ENCODE measurements at places on chromosomes 16 and 17. TPM values are rescaled to one million over a fixed set of nuclear protein-coding genes. Genes with fewer than 3 reads are reported as not detected.
A peak's percentile ranks its signal among the peaks of the same experiment; 100 is the strongest.

Gene AP1G1
- total RNA-seq = 125 TPM

Gene G6PC1
- not detected for total RNA-seq

Gene SGCA
- 119 TPM for total RNA-seq

Gene PPP1R1B
- total RNA-seq = 0.76 TPM

DNA sequence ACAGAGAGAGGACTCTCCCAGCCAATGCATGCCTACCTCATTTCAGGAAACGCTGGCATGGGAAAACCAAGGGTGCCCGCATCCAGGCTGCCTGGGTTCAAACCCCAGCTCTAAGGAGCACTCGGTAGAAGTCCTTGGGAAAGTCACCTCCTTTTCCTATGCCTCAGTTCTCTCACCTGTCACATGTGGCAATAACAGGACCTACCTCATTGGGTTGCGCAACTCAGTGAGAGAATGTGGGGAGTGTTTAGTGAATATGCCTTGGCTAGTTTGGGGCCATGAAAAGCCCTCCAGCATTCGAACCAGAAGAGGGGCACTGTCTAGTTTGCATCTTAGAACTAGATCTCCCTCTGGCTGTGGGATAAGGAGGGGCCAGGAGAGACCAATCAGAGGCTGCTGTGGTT lies 9.0 kb upstream of the NXPH3 start:
- DNase-seq = peak; percentile 52

DNA sequence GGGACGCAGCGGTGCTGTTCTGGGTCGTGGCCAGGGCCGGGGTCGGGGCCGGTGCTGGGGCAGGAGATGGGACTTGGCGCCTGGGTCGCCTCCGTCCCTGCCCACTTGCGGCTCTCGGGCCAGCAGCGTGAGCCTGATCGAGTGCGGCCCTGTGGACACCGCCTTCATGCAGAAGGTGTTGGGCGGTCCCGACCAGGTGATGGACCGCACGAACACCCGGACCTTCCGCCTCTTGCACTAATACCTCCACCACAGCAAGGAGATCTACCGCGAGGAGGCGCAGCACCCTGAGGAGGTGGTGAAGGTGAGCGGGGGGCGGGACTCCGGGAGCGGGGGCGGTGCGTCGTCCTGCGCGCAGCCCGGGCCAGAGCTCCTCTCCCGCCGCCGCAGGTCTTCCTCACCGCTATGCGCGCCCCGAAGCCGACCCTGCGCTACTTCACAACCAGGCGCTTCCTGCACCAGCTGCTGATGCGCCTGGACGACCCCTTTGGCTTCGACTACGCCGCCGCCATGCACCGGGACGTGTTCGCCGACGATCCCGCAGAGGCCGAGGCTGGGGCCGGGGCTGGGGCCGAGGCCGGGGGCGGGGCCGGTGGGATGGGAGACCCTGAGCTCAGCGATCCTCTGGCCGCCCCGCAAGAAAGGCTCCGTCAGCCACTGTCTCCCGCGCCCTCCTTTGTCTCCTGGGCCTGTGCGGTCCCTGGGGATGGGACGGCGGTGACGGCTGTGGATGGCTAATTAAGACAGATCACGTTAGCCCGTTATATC lies 4.5 kb upstream of the HSD17B1 start:
- peak; percentile 51 for DNase-seq

DNA sequence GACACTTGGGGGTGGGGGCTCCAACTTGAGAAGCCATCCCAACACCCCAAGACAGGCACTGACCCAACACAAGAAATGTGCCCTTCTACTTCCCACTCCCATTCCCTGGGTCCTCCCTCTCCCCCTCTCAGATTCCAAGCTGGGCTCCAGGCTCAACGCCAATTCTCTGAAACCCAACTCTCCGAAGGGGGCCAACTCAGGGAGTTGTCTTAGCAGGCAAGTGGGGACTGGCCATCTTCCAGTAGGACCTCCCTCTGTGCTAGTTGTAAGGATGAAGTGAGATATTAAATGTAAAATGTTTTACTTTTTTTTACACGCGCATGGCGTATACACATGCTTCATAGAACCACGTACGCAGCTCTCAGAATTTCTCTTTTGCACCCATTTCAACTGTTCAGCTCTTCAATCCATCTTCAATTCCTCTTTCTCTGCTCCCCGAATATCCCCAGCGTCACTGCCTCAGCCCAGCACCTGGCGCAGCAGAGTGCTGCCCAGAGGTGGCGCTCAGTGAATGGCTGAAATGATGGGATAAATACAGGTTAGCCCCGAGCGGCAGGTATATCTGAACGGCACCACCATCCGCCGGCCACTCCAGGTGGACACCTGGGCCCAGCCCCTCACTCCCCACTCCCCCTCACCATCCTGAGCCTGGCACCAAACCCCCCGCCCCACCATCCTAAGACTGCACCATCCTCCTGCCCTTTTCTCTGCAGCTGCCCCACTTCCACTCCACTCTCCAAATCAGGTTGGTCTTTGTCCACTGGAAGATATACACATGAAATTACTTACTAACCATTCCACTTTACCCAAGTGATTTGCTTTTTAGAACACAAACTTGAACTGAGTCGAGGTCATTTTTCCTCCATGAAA lies 43.9 kb upstream of the TNRC6C start:
- DNase-seq = no peak

GRCh38 chr16:2766430-2767139 lies 10.5 kb downstream of the ELOB start:
- no peak for DNase-seq

DNA sequence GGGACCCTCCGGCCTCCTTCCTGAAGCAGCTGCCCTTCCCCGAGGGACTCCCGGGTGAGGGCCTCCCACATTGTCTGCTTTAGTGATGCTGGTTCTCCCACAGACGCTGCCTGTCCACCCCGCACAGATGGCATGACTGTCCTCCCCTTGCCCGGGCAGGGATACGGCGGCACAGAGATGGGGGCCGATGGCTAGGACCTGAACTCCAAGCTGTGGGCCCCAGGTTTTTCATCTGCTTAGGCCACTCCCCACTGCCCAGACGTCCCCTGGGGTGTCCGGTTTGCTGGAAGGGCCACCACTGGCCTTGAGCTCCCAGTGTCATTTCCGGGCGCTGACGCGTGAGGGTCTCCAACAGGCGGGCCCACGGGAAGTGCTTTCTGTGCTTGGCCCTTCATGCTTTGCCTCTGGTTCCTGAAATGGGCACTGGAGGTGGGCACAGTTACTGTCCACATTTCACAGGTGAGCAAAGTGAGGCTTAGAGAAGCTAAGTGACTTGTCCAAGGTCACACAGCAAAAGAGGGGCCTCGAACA lies 87.4 kb upstream of the CBX4 start:
- no peak for DNase-seq

GRCh38 chr17:18194394-18194793 lies 10.8 kb downstream of the ALKBH5 start:
- DNase-seq = no peak

- no peak for DNase-seq
These were observed 91.4 kb downstream of the GRIN2A start for GRCh38 chr16:10090816-10091215.

DNA sequence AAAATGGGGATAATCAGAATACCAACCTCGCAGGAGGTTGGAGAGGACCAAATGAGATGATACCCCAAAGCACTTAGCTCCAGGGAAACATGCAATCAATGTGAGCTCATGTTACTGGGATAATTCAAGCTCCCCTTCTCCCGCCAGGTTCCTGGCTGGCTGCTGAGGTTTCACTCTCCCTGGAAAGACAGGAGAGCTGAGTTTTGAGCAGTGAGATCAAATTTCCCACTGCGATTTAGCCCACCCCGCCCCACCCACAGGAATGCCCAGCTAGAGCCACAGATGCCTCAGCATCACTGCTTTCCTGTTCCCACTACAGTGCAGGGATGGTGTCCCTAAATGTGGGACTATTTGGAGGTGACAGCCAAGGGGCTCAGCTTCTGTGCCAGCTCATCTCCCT lies 56.7 kb downstream of the ZNF423 start:
- DNase-seq = no peak
